ENCODE measurements at places on chromosomes 13 and 19.

- DNase-seq = no peak
These were observed 19.5 kb upstream of the MEIS3 start for GRCh38 chr19:47438793-47439220.

GRCh38 chr13:75202981-75203380, 279.0 kb downstream of the TBC1D4 start:
- no peak for DNase-seq

- no peak for DNase-seq
These were observed 115.4 kb downstream of the GPC5 start for GRCh38 chr13:91513790-91514189.

DNA sequence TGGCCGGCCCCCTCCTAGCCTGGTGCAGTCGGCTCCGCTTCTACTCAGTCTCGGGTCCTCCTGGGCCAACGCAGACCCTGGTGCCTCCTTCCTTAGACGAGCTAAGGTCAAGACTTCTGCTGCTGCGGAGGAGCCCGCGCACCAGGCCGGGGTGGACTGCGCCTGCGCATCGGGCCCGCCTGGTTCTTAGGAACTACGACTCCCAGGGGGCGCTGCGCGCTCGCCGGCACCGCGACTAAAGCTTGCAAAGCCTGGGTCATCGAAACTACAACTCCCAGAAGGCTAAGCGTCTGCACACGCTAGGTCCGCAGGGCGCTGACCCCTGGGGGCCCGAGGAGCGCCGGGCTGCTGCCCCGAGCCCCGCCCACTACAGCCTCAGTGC, at the start of gene ZNF835:
ZNF835 (minus strand) TSS at position 145 of the 382 bp plus-strand sequence. CDS start 6,559 bp downstream, outside the sequence.
- no peak for DNase-seq

DNA sequence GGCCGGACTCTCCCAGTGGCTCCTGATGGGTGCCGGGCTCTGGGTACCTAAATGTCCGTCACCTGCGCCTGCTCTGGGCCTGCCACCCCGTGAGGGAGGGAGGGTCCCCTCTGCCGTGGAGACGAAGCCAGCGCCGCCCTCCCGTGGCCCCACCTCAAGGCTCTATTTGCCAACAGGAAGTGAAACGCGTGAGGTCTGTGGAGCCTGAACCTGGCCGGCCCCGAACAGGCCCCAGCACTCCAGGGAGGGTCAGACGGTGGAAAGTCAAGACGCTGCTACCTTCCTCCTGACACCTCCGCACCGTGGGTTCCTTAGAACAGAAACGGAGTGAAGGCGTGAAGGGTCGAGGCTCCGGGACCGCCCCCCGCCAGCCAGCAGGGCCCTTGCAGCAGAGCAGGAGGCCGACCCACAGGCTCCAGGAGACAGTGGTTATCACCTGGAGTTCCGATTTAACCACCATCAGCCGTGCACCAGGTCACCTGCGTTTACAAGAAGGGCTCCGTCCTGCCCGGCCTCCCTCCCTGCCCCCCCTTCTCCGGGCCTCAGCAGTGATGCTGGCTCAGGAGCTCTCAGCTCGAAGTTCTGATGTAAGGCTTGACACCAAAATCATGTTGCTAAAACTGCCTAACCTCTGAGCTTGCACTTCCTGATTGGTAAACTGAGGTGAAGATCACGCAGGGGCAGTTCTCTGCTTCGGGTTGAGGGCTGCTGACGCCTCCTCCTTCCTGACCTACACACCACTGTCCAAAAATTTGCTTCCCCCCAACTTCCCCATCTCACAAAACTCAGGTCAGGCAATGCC, 50.9 kb upstream of the C13orf46 start:
- DNase-seq = no peak

- DNase-seq = no peak
These were observed 10.4 kb downstream of the TLE6 start for GRCh38 chr19:2987797-2988196.

- DNase-seq = no peak
These were observed 26.7 kb upstream of the TMEM255B start for GRCh38 chr13:113732176-113732960.

GRCh38 chr13:107906131-107906530, 309.2 kb downstream of the LIG4 start:
- no peak for DNase-seq

DNA sequence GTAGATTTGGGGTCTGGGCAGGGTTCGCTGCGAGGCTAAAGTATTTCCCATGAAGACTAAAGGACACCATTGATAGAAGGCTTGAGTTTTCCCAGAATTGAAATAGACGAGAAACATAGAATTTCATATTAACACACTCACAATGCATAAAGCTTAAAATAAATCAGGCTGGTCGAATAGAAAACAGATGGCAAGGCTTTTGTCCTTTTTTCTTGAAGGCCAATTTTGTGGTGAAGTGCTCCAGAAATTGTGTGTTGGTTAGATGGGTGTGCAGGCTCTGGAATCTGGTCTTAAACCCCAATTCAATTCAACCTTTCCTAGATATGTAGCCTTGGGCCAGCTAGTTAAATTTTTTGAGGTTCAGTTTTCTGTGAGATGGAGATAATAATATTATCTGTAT, 56.9 kb upstream of the LRCH1 start:
- no peak for DNase-seq

- no peak for DNase-seq
These were observed 9.4 kb downstream of the LCP1 start for GRCh38 chr13:46172531-46172991.

- DNase-seq = no peak
These were observed 22.1 kb upstream of the WDFY2 start for GRCh38 chr13:51562011-51562671.

DNA sequence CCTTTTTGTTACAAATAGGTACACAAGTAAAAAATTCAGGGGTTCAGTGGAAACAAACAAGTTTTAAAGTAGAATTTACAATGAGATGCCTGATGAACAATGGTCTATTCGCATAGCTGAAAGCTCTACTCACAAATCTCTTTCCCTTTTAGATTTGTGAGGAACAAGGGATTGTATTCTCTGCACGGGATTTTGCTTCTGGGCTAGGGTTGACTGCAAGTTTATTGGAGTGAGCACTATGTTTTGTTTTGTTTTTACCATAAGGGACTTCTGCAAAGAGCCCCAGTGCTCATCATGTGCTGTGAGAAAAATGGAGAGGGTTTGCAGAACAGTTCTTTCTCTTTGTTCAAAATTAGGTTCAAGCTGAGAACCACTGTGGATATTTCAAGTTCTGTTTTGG, 160.5 kb downstream of the DLEU7 start:
- DNase-seq = no peak

DNA sequence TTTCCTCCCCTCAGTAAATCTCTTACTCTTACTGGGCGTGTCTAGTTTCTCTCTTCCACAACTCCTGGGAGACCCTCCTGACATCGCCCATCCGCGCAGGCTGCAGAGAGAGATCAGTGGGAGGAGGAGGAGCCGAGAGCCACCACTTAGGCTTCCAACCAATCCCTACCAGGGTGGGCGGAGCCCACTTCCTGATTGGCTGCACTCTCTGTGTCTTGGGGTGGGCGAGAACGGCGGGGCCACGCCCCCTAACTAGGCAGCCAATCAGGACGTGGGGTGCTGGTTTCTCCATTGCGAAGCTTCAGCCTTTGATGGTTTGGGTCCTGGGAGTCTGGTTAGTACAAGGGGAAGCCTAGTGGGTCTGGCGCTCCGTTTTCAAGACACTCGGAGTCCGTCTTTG, at the start of gene PMIS2:
PMIS2 (plus strand) TSS at position 326 of the 400 bp plus-strand sequence. CDS start 87 bp downstream, outside the sequence.
- peak; percentile 83 for DNase-seq

DNA sequence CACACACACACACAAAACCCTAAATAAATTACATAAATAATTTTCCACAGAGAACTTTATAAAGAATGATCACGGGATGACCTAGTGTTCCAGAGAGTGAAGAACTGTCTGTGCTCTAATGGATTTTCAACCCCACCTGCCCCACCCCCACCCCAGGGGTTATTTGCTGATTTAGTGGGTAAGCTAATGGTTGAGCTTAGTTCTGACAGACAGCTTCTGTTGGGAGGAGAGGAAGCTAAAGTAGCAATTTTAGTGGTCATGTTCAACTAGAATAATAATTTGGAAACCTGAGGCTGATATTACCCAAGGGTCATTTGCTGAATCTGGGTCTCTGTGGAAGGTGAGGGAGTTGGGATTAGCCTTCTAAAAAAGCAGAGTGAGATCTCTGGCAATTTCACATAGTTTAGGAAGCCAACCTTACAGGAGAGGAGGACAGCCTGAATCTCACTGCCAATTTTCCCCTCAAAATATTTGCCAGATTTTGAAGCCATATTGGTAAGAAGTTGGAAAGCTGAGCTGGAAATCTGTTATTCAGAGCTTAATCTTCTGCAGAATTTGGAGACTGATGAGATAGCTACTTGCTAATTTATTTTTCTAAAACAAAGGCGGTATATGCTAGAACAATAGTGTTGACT, 68.7 kb downstream of the POSTN start:
- no peak for DNase-seq
